Smooth muscle cell of the pulmonary artery (primary cell): ENCODE measurements at places on chromosomes 1 and 21. TPM values are rescaled to one million over a fixed set of nuclear protein-coding genes. Genes with fewer than 3 reads are reported as not detected.

Gene KRTAP19-1
- total RNA-seq = not detected in 2 replicates

Gene DSCAM
- 0.26 TPM in 1 of 2 replicates, not detected in the other for total RNA-seq

Gene EXOSC10
- total RNA-seq = 32.3 and 40.5 TPM in 2 replicates

Gene PPIAL4G
- not detected in 2 replicates for total RNA-seq

Gene LAMC1
- 853 and 1,718 TPM in 2 replicates for total RNA-seq

Gene METTL25B
- 12.4 and 15.2 TPM in 2 replicates for total RNA-seq

Gene CENPF
- total RNA-seq = 6.6 and 16.6 TPM in 2 replicates

Gene TNFRSF4
- 0.17 TPM in 1 of 2 replicates, not detected in the other for total RNA-seq

Gene NKAIN1
- 0.26 and 0.40 TPM in 2 replicates for total RNA-seq

Gene SHC1
- 432 and 457 TPM in 2 replicates for total RNA-seq

Gene NID1
- 94.4 and 175 TPM in 2 replicates for total RNA-seq
